Hindlimb muscle (tissue), 1 donor: ENCODE measurements at places on chromosomes 11 and 22.
A peak's percentile ranks its signal among the peaks of the same experiment; 100 is the strongest.

- peak; percentile 19 for DNase-seq
Observed at GRCh38 chr22:35539910-35540594, 579 bp upstream of the RASD2 start.

GRCh38 chr11:69637941-69638871 is 2.8 kb upstream of the CCND1 start:
- no peak for DNase-seq

DNA sequence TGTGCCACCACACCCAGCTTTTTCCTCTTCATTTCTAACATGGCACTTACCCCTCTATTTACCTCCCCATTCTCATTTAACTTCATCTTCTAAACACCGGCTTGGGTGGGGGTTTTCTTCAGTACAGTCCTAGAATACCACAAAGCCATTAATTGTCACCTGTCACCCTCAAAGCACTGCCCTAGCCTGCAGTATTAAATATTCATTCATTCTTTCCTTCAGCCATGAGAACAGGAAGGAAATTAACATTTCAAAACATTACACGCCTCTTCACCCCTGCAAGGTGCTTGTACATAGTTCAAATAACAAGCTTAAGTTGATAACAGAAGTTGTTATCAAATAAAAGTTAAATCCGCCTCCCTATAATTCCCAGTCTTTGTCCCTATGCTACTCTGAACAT is 10.7 kb upstream of the VPS37C start:
- DNase-seq, result no peak

DNA sequence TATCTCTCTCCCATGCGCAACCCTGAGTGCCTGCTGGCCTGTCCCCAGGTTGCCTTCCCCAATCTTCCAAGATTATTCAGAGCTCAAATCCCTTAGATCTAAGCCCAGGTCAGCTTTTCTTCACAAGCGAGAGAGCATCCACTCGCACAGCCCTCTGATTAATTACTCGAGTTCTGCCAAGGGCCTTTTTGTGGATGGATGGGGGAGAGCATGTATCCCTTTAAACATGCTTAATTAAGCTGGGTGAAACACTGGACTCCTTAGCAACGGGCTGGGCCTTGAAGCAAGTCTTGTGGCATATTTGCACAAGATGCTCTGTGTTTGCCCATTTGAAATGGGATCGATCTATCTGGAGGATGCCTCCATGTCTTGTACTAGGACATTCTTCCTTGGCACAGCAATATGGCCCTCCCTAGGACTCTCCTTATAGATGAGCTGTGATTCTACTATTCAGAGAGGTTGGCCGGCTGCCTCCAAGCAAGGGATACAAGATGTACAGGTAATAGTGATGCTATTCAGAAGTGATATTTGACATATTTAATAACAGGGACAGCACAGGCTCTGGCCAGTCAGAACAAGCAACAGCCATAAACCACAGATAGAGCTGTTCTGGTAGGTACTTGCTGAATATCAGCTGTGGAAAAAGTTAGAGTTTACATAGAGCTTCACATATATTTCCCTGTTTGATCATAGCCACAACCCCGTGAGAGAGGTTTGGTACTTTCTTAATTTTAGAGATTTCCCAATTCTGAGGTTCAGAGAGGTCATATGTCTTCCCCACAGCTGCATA is 125.6 kb downstream of the CSNK2A3 start:
- no peak for DNase-seq

DNA sequence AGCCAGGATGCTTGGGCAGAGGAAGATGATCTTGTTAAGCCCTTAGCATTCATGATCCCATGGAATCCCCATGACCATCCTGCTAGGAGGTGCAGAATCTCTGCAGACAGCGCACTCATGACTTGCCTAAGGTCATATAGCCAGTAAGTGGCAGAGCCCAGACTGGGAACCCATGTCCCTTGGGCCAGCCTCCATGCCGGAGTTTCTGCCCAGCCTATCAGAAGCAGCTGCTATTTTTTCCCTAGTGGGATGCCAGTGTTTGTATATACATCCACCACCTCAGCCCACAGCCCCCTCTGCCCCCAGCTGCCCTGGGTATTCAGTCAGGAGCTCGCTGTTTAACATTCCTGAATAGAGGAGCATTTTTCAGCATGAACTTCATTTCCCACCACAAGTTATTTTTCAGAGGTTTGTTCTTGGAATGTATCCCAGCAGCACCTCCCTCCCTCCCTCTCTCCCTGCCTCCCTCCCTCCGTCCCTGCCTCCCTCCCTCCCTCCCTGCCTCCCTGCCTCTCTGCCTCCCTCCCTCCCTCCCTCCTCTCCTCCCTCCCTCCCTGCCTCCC is 34.4 kb upstream of the SUSD2 start:
- peak; percentile 84 for DNase-seq

- no peak for DNase-seq
Observed at GRCh38 chr11:129247135-129247534, 55.0 kb upstream of the ARHGAP32 start.

DNA sequence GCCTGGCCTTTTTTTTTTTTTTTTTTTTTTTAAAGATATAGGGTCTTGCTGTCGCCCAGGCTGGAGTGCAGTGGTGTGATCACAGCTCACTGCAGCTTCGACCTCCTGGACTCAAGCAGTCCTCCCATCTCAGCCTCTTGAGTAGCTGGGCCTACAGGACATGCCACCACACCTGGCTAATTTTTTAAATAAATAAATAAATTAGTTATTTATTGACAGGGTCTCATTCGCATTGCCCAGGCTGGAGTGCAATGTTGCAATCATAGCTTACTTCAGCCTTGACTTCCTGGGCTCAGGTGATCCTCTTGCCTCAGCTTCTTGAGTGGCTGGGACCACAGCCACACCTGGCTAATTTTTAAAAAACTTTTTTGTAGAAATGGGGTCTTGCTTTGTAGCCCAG is 10.5 kb downstream of the AP2A2 start:
- DNase-seq, result no peak

DNA sequence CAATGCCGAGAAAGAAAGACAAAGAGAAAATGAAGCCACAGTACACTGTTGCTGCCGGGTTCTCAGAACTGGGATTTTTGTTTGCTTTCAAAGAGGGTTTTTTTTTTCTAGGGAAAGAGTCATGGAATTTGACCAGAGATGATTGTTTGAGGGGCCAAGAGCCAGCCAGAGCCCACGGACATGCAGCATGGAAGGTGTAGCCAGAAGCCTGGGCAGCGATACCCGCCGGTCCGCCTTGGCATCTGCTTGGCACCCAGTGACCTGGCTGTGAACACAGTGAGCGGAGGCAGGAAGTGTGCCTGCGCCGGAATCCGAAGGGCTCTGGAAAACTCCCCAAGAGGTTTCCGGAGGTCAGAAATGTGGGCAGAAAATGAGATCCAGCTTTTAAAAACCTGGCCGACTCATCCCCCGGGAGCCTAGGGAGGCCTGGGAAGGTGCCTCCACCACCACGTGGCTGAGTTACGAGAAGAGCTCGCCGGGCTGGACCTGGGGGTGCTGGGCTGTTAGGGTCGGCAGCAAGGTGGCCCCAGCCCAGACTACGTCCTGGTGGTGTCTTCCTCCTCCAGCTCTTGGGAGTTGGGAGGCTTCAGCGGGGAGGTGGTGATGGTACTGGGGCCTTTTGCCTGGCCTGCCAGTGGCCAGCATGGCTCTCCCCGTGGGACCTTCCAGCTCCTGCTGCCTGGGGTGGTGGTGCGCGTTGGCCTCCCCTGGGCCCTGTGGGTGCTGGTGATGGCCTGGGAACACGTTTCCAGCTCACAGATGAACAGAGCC is 61.6 kb upstream of the PPARA start:
- no peak for DNase-seq

DNA sequence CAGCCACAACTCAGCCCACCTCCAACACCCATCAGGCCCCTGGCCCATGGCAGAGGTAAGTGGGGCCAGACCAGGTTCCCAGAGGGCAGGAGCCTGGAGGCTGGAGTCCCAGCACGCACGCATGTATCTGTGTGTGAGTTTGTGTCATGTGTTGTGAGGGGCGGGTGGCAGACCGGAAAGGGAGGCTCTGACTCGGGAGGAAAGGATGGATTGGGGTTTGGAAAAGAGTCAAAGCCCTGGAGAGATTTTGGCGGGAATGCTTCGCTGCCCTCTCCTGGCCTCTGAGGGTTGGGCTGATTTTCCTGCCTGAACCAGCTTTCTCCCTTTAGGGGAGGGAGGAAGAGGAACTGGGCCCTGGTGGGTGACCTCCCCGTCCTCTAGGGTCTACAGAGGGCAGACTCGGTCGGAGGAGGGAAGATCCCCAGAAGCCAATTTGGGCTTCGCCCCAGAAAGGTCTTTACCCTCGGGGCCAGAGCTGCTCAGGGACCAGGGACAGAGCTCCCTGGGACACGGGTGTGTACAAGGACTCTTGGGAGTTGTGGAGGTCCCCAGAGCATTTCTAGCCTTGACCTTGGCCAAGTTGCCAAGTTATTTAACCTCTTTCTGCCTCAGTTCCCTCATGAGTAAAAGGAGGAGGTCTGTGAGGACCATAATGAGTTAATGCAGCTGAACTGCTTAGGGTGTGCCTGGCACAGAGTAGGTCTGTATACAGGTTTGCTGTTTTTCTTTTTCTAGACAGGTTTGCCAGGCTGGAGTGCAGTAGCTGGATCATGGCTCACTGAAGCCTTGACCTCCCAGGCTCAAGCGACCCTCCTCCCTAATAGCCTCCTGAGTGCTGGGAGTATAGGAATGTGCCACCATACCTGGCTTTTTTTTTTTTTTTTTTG is 6.9 kb downstream of the C11orf68 start:
- peak; percentile 49 for DNase-seq

DNA sequence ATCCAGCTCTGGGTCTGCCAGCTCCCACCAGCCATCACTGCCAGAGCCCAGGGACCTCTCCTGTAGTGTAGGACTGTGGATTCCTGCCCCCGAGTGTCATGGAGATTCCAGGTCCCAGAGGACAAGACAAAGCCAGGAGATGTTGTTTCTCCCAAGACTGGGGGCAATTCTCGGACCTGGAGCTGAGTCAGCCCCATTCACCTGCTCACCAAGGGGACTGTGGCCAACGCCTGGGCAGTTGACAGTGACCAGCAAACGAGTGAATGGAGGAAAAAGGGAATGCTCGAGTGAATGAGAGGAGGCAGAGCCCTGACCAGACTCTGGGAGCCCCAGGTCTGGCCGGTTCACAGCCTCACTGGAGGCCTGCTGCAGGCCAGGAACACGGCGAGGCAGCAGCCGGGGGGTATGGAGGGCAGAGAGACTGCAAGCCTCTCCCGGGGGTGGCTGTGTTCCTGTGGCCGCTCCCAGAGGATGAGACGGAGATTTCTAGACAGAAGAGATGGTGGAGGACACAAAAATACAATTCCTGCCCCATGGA is 61.3 kb upstream of the PRR5 start:
- no peak for DNase-seq

DNA sequence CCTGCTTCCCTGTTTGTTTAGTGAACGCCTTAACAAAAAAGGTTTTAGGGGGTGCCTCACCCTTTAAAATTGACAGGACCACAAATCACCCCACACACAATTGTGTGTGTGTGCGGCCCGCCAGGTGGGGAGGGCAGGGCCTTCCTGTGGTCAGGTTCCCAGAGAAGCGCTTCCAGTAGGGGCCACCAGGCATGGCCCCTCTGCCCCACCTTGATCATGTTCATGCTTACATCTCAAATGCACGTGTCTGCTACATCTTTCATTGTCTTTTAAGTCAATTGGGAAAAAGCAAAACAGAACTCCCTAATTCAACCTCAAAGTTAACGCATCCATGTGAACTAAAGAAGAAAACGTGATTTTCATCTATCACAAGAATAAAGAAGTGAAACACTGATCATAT is 1335.3 kb downstream of the TBC1D22A start:
- no peak for DNase-seq

DNA sequence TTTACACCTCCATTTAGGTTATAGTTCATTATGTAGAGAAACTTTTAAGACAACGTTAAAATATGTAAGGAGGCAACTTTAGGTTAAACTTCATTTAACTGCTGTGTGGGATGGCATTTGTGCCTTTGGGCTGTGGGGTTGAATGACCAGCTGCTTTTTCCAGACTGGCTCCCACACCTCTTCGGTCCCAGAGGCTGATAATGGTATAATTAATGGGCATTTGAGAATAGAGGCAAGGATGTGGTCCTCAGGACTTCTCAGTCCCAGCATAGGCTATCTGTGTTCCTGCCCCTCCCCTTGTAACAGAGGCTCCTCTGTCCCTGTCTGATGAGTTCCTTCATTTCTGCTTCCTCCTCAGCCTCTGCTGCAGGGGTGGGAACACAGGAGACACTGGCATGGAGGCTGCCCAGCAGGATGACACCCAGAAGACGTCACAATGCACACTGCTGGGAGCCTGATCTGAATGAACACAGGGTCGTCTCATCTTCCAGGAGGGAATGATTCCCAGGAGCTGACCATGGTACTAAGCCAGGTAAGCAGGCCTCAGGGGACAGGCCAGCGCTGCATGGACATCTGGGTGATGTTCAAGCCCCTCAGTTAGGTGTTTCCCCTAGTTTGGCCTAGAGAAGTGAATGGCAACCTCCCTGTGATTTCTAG is 17.1 kb upstream of the GNAZ start:
- DNase-seq, result no peak

DNA sequence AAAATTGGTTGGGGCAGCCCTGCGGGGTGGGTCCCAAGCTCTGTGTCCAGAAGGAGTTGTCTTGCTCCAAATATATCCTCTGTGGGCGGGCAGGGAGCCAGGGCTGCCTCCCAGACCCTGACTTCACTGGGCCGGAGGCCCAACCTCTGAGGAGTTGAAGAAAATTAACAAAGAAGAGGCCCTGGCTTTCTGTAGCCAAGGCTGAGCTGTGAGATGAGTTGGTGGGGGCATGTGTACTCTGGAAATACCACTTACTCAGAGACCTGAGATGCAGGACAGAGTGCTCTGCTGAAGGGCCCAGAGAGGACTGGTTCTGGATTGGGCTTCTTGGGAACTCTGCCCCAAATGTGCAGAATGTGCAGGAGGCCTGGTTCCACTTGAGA is 96.3 kb downstream of the SWAP70 start:
- peak; percentile 78 for DNase-seq

- DNase-seq, result no peak
Observed at GRCh38 chr22:23380230-23380573, 199.9 kb downstream of the IGLL1 start.

GRCh38 chr11:1673446-1674172 is 23.4 kb upstream of the KRTAP5-6 start:
- DNase-seq, result no peak

- DNase-seq, result peak; percentile 62
Observed at GRCh38 chr22:50209893-50210292, 9.1 kb downstream of the SELENOO start.

- no peak for DNase-seq
Observed at GRCh38 chr22:23086787-23087186, 16.5 kb downstream of the GNAZ start.

DNA sequence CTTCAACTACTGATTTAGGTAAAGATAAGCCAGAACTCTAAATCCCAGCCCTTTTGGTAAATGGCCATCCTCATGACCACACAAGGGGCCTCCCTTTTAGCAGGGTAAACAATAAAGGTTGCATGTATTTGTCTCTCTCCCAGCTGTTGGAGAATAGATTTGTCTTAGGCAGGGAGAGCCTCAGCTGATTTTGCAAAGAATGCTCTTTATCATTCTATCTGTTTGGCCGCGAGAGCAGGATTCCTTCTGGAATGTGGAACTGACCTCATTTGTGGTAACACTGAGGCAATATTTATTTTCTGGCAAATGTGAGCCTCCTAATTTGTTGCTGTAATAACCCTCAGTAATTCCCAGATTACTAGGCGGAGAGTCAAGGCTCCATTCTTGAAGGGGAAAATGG is 15.3 kb downstream of the PTS start:
- no peak for DNase-seq

GRCh38 chr22:50139843-50140415 is 30.6 kb upstream of the PANX2 start:
- no peak for DNase-seq

- DNase-seq, result no peak
Observed at GRCh38 chr22:30566125-30566524, 8.3 kb downstream of the GAL3ST1 start.
